ENCODE measurements at places on chromosomes 7 and 10.
A peak's percentile ranks its signal among the peaks of the same experiment; 100 is the strongest.

DNA sequence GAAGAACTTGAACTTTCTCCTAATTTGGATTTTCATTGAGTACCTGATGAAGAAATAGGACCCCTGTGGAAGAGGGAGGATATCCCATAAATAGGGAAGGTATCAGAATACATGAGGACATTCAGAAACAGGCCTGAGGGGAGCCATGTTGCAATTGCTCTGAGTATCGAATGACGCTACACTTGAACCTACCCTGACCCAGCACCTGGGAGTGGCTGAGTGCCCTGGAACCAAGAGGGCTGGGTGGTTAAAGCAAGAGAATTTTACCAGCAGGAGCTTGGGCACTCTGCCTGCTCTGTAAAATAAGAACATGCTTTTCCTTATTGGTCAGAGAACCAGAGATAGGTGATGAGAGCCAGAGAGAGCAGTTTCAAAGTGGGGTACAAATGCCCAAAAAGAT, 7.2 kb downstream of the NEUROD6 start:
- no peak for DNase-seq

GRCh38 chr10:133087045-133087678, 562 bp upstream of the ADGRA1 start:
- DNase-seq: no peak

DNA sequence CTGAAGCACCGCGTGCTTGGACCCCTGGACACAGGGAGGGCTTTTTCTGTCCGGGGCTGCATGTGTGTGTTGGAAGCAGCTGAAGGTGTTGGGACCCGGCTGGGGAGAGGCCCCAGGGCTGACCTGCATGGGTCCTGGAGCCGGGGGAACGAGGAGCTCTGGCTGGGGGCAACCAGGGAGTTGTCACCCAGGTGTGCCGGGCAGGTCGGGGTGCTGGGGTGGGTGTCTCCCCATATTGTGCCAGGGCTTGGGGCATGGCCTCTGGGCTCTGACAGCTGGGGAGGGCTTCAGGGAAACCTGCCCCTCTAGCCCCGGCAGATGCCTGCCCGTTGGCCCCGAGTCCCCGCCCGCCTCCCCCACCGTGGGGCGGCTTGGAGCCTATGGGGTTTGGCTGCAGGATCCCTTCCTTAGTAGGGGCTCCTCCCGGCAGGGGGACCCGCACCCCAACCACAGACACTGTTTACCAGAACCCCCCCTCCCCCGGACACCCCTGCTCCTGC, 42.3 kb downstream of the UNCX start:
- DNase-seq: no peak

GRCh38 chr10:89853781-89854191, 152.4 kb downstream of the KIF20B start:
- no peak for DNase-seq

DNA sequence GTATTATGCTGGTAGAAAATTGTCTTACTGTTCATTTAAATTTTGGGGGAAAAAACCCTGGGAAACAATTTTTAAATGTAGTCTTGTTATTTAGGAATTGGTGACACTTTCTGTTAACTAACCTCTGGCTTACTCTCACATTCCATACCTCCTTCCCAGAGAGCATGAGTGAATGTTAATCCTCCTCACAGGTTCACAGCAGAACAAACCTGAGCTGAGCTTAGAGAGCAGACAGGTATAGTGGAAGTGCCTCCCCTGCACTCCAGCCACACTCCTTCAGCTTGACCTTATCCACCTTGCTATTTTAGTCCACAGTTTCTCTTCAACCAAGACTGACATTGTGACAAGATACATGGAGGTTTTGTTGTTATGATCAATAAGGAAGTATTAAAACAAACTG, 235.9 kb downstream of the FOXP2 start:
- DNase-seq: no peak

- no peak for DNase-seq
These were observed 9.6 kb upstream of the STRA8 start for GRCh38 chr7:135224027-135224426.

DNA sequence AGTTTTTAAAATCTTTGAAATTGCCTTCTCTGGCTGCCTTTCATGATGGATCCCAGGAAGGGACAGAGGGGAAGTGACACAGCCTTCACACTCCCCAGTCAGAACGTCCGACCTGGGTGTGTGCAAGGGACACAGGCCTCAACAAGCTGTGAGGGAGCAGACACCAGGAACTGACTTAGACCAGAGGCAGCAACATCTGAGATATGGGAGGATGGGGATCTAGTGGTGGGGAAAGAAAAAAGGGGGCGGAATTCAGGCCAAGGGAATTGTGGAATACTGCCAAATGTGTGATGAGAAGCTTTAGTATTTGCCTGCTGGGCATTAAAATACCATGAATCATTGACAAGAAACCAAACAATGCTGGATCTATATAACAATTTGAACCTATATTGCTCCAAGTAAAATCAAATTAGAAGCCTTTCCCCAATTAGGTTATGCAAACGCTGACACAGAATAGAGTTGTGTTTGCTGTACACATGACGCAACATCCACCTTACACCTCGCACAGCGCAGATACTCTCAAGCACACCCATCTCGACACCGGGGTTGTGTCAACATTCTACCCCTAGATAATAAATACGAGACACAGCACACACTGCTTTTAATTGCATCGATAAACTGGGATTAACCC, 17.2 kb upstream of the MNX1 start:
- DNase-seq: no peak

DNA sequence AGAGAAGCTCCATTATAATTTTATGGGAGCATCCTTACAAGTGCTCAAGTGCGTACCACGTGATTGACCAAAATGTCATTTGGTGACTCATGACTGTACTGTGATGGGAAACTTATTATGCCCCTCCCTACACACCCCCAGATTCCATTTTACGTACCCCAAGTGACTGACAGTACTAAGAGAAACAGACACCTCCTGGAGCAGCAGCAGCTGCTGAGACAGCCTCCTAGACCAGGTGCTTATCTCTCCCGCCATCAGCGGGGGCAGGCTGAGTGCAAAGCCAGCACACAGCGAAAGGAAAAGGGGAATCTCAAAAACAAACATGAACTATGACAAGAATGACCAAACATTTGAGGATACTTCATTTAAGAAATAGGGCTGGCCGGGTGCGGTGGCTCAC, 4.2 kb upstream of the ADAM12 start:
- no peak for DNase-seq

GRCh38 chr10:7488418-7488829, 77.6 kb upstream of the SFMBT2 start:
- no peak for DNase-seq

GRCh38 chr10:89389254-89389653, 3.2 kb upstream of the IFIT1 start:
- no peak for DNase-seq

GRCh38 chr10:24891823-24892222, 60.6 kb downstream of the PRTFDC1 start:
- no peak for DNase-seq

DNA sequence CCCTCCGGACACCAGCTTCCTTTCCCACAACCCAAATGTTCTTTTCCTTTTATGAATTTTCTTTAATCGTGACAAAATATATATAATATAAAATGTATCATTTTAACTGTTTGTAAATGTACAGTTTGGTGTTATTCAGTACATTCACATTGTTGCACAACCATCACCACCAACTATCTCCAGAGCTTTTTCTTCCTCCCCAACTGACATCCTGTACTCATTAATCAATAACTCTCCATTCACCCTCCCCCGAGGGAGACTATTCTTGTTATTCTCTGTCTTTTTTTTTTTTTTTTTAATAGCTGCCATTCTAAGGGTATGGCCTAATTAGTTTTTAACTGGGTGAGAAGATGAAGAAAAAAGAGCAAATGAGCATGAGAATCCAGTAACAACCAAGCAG, 30.6 kb upstream of the ITGB1 start:
- DNase-seq: no peak

DNA sequence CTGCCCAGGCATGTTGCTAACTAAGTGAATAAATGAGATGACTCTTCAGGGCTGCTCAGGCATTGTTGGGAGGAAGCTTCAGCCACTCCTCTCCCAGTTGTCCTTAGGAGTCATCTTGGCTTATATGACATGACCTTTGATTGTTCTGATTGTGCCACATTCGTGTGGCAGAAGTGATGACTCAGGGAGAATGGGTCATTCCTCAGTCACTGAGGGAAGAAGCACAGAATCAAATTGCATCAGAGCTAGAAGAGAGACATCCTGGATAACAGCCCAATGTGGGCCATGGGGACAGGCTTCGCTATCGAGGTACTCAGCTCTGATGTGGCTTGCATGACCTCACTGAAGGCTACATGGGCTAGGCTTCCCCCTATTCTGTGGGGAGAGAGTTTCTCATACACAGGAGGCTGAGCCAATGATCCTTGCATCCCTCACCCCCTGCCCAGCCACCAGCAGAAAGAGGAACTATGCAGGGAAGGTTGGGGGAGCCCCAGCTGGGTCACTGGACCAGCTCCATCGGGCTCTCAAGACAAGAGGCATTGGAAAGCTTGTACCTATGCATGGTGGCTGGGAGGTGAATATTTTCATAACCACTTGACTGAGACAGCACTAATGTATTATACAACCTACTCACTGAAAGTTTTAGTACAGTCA, 6.0 kb upstream of the HMX3 start:
- DNase-seq: no peak

DNA sequence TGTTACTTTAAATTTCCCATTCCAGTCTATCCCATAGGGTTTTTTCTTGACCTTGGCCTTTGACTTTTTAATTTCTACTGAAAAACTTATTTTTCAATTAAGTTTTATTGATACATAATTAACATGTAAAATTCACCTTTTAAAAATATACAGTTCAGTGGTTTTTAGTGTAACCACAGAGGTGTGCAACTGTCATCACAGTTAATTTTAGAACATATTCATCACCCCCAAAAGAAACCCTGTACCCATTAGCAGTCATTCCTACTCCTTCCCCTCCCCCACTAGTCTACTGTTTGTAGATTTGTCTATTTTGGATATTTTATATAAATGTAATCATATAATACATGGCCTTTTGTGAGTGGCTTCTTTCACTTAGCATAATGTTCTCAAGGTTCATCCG, 96.5 kb upstream of the GJD4 start:
- DNase-seq: no peak

- no peak for DNase-seq
These were observed 98.5 kb upstream of the PIK3CG start for GRCh38 chr7:106766551-106766950.

DNA sequence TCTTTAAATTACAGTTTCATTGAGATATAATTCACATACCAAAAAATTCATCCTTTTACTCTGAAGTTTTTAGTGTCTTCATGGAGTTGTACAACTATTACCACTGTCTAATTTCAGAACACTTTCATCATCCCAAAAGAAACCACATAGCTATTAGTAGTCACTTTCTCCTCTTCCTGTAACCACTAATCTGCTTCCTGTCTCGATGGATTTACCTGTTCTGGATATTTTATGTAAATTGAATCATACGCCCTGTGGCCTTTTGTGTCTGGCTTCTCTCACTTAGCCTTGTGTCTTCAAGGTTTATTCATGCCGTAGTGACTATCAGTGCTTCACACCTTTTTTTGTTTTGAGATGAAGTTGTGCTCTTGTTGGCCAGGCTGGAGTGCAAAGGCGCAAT, 135.5 kb downstream of the DOCK1 start:
- DNase-seq: no peak

DNA sequence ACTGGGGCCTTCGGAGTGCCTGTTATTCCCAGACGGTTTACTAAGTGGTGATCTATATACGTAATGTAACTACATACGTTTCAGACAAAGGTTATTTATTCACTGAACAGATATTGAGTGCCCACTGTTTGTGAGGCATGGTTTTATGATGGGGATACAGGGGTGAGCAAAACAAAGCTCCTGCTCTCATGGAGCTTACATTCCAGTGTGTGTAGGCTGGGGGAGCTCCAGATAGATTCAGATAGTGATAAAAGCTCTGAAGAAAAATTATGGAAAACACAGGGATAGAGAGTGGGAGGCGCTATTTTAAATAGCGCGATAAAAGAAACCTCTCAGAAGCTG, 466 bp upstream of the DNAJB12 start:
- DNase-seq: no peak

DNA sequence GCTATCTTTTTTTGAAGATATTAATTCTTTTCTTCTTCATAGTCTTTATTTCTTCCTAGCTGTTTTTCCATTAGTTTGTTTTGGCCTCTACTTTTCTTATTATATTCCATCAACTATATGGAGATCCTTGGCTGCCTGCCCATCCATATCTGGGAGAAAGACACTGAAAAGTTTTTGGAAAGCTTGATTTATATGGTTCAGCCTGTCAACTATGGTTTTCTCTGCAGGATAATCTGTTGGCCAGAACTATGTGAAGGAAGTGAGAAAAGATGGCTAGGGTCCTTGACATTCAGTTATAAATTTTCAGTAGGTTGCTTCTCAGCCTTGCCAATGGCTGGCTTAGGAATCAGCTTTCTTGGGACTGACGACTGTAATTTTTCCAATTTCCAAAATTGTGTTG, 10.0 kb upstream of the CDK14 start:
- DNase-seq: no peak

- DNase-seq: peak; percentile 13
These were observed 51.5 kb downstream of the FAM107B start for GRCh38 chr10:14723052-14723689.

GRCh38 chr10:86815035-86815617, 58.7 kb downstream of the BMPR1A start:
- DNase-seq: no peak

- DNase-seq: no peak
These were observed 316.8 kb upstream of the NFE2L3 start for GRCh38 chr7:25835197-25835596.

All from stimulated activated CD4-positive, alpha-beta T cell treated with anti-CD3 and anti-CD28 coated beads, Interleukin-2, amount 100 ng/mL, for 4 hours (primary cell).